ENCODE measurements at places on chromosomes 2 and 18. TPM values are rescaled to one million over a fixed set of nuclear protein-coding genes. Genes with fewer than 3 reads are reported as not detected.

The SANBR gene
- 27.3 TPM for total RNA-seq

GRCh38 chr2:123659120-123659519 lies 366.0 kb upstream of the CNTNAP5 start:
- no peaks in the 10 kb centered on the region for H3K27me3 ChIP-seq
- no peaks in the 10 kb centered on the region for H3K4me1 ChIP-seq
- H3K4me3 ChIP-seq, result no peak overlapping the region
- no peak for DNase-seq
- no peak overlapping the region for H3K27ac ChIP-seq

- no peak overlapping the region for H3K4me3 ChIP-seq
- H3K27ac ChIP-seq, result no peak overlapping the region
- H3K27me3 ChIP-seq, result no peaks in the 10 kb centered on the region
Measured at GRCh38 chr2:121319941-121320340, 34.9 kb upstream of the TFCP2L1 start.

DNA sequence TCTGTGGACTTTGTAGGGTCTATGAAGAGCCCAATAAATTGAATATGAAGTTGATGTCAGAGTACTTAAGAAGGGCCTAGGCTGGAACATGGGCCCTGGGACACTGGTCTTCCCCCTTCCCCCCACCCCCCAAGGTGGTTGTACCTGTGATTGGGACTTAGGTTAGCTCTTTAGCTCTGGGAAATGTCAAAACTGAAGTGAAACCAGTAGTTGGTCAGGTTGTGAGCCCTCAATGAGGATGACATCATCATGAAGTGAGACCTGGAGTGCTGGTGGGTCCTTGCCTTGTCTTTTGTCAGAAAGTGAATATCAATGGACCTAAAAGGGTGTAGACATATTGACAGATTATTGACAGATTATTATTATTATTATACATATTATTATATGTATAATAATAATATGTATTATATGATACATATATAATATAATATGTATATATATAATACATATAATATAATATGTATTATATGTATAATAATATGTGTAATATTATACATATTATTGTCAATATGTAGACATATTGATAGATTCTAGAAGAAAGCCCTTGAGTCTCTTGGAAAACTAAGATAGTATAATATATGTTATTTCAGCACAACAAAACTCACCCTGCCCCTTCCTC lies 5.4 kb downstream of the MARS2 start:
- H3K4me1 ChIP-seq, result peaks cover 12% of the 10 kb centered on the region
- H3K27me3 ChIP-seq, result no peaks in the 10 kb centered on the region
- peaks cover 1% of the 10 kb centered on the region for H3K36me3 ChIP-seq
- no peak overlapping the region for H3K27ac ChIP-seq
- H3K4me3 ChIP-seq, result no peak overlapping the region
- DNase-seq, result no peak

DNA sequence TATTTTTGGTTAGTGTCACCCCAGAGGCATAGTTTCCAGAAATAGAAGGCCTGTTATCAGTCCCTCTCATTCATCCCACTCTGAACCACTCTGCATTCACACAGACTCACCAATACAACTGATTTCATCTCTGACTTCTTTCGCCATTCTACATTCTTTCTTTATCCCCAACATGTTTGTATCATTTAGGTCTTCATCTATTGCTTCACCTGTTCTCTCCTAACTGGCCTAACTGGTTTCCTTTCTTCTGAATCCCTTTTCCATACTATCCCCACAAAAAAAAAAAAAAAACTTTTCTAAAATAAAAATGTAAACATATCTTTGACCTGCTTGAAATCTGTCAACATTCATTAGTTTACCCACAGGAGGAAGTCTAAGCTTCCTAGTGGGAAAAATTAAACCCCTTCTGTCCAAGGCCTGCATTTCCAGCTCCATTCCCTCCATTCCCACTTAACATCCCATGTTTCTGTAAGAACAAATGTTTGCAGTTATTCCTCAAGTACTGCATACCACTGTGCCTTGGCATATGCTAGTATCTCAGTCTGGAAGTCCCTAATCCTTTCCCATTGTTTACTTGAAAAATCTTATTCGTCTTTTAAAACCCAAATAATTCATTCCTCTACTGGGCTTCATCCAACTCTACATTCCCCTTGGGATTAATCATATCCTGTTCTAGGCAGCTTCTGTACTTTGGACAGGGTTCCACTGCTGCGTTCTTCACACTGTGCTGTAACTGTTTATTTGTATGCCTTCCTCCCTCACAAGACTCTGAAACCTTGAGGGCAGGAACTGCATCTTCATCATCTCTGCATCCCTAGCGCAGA lies 68.5 kb downstream of the FIGN start:
- DNase-seq, result no peak
- no peak overlapping the region for H3K4me3 ChIP-seq
- no peaks in the 10 kb centered on the region for H3K36me3 ChIP-seq
- H3K27ac ChIP-seq, result peak overlapping the region; percentile 82
- no peaks in the 10 kb centered on the region for H3K27me3 ChIP-seq

DNA sequence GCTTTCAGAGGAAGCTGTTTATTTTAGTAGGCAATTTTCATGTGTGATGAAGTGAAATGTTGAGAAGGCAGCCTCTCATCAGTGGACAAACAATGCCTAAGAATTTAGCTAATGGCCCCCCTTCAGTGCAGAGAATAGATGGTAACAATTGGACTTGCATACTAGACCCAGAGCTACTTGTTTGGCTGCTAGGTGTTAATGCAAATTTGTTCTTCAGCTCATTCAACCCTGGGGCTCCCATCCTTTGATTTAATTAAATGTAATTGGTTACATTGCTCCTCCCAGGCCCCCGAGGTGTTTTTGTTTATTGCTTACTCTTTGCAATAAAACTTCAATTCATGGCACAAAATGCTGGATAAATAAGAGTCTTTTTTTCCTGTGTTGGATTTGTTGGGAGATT lies 68.6 kb downstream of the CAMKMT start:
- no peak for DNase-seq
- no peaks in the 10 kb centered on the region for H3K36me3 ChIP-seq
- no peak overlapping the region for H3K27ac ChIP-seq
